IMR-90 (cell line): ENCODE measurements at places on chromosomes 1 and 21. TPM values are rescaled to one million over a fixed set of nuclear protein-coding genes. Genes with fewer than 3 reads are reported as not detected.

- no peak for DNase-seq
Observed at GRCh38 chr1:181777812-181778211, 283.7 kb downstream of the ZNF648 start.

DNA sequence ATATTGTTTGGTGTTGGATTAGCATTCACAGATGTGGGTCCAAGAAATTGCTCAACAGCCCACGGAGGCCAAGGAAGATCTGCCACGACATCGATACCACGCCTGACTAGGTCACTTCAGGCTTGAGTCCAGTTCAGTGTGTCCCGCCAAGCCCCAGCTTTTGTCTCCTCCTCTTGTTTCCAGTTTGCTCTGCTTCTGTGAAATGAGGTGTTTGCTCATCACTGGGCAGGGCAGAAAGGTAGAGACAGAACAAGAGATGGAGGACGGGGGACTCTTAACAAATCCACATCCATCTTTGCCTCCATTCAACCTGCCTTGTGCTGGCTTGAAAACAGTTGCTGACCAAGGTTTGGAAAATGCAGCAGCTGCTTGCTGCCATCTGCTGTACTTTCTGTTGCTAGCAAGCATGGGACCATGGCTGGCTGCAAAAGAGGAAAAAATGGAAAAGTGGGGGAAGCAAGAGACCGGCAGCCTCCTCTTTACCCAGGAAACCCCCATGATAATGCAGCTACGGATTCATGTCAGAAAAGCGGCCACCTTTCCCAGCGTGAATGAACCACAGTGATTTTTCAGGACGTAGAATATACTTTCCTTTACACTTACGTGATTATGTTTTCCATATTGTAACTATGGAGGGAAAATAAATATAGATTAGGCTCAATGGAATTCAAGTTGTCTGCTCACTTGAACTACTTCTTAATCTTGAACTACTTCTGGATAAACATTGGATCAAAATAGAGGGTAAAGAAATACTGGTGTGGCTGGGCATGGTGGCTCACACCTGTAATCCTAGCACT is 80.2 kb upstream of the GREM2 start:
- H3K4me3 ChIP-seq = no peak overlapping the region
- no peaks in the 10 kb centered on the region for H3K36me3 ChIP-seq
- H3K27ac ChIP-seq = peak overlapping the region; percentile 13
- H3K27me3 ChIP-seq = no peaks in the 10 kb centered on the region; the same call in 1 of the 2 replicates
- peaks cover 8% of the 10 kb centered on the region for H3K4me1 ChIP-seq

DNA sequence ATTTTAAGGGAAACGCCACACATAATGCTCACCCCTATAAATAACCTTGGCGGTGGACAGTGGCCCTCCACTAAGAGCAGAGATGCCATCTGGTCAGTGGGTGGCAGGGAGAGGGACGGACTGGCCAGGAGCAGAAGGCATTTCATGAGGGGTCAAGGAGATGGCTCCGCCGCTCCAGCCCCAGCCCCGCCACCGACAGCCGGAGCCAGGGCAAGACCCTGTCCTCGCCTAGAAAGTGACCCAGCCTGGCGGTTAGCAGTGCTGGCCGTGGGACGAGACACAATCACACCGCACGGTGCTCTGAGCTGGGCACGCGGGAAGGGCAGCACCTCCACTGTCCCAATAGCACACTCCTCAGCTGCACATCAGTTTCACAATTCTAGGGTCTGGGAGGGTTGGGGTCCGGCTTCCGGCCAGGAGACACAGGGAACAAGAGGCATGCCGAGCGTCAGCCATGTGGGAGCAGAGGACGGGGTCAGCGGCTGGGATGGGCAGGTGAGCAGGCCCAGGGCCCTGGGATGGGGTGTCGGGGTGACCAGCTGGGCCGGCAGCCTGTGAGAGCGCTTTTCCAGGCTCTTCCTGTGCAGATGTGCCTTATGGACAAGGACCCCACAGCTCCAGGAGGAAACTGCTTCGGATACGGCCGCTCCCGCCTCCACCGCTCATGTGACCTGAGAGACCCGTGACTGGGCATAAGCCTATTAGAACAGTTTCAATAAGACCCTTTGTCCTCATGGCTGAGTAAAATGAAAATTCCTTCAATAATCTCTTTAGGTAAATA is 5.7 kb downstream of the SLC19A1 start:
- peaks cover 6% of the 10 kb centered on the region for H3K36me3 ChIP-seq
- no peak for DNase-seq
- H3K27ac ChIP-seq = no peak overlapping the region
- H3K4me3 ChIP-seq = no peak overlapping the region
- no peaks in the 10 kb centered on the region for H3K27me3 ChIP-seq
- peaks cover 6% of the 10 kb centered on the region for H3K4me1 ChIP-seq

GRCh38 chr1:224457782-224458144 is 23.2 kb upstream of the WDR26 start:
- DNase-seq = no peak
- H3K36me3 ChIP-seq = no peaks in the 10 kb centered on the region
- no peaks in the 10 kb centered on the region for H3K27me3 ChIP-seq
- H3K4me3 ChIP-seq = no peak overlapping the region

DNA sequence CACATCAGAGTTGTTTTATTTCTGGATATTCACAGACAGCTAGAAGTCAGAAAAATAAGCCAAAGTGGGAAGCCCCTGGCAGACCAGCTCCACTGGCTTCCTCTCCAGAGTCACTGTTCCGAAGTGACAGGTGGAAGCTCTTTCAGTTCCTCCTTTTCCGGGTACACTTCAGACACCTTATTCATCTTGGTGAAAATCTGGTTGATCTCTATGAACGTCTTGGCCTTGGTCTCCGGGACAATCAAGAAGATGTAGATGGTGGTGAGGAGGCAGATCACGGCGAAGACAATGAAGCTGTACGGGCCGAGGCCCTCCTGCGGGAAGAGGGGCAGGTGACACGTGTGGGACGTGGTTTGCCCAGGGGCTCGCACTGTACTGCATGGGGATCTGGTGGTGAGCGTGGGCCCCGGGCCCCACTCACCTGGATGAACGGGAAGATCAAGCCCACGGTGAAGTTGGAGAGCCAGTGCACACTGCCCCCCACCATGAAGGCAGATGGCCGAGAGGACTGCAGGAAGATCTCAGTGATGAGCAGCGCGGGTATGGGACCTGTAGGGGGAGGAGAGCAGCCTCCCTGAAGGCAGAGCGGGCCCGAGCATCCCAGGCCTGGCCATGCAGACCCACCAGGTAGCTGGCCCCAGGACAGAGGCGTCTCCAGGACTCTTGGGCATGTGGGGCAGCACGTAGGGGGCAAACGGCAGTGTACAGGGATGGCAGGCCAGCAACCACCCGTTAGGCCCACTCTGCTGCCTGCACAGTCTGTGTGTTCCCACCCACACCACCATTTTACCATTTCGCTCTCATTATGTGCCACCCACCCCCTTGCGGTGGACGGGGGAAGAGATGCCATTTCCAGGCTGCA is 11.5 kb upstream of the SLC2A7 start:
- H3K27ac ChIP-seq = no peak overlapping the region
- no peaks in the 10 kb centered on the region for H3K4me1 ChIP-seq
- no peaks in the 10 kb centered on the region for H3K36me3 ChIP-seq
- peaks cover 50% of the 10 kb centered on the region for H3K27me3 ChIP-seq
- DNase-seq = no peak

DNA sequence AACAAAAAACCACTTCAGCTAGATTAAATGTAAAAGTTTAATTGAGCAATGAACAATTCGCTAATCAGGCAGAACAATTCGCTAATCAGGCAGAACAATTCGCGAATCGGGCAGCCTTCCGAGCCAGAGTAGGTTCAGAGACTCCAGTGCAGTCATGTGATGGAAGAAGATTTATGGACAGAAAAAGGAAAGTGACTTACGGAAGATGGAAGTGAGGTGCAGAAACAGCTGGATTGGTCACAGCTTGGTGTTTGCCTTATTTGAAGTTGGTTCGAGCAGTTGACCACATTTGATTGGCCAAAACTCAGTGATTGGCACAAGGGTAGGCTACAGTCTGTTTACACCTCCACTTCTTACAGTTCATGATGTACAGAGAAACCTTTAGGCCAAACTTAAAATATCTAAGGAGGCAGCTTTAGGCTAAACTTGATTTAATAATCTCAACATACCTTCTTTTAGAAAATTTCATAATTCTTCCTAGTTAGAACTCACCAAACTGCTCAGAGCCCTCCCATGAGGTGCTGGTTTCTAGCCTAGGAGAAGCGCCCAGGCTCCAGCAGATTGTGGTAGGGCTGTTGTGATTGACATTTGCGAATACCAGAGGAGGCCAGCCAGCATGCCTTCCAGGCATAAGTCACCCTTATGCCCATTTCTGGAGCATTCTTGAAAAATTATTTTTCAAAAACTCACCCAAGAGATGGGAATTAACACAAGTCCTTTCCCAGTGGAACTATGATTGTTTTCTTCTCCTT is 22.8 kb upstream of the KCNC4 start:
- H3K4me3 ChIP-seq = no peak overlapping the region
- H3K27ac ChIP-seq = no peak overlapping the region
- H3K27me3 ChIP-seq = peaks cover 27% of the 10 kb centered on the region
- DNase-seq = no peak

DNA sequence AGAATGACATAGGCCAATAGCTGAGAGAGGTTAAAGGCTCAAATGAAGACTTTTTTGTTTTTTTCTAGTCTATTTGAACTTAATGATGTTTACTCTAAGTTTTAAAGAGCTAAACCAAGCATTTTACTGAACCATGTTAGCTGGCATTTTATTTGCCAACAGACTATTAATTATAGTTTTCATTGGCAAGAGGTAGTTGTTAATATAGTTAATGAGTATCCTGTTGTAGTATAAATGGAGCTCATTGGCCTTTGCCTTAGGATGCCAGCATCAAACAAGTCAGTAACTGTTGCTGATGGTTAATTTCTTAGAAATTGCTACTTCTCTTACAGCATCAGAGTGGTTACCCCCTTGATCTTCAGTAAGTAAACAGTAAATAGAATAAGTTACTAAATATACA is 339.0 kb upstream of the B3GALT2 start:
- no peak overlapping the region for H3K27ac ChIP-seq
- no peaks in the 10 kb centered on the region for H3K27me3 ChIP-seq

GRCh38 chr1:9841460-9841859 is 17.7 kb upstream of the CLSTN1 start:
- H3K27ac ChIP-seq = no peak overlapping the region
- no peaks in the 10 kb centered on the region for H3K36me3 ChIP-seq
- no peak overlapping the region for H3K4me3 ChIP-seq
- H3K27me3 ChIP-seq = no peaks in the 10 kb centered on the region; the same call in 1 of the 2 replicates
- peaks cover 2% of the 10 kb centered on the region; the same call in 1 of the 2 replicates for H3K4me1 ChIP-seq

GRCh38 chr1:202643397-202644218 is 66.6 kb downstream of the SYT2 start:
- H3K36me3 ChIP-seq = no peaks in the 10 kb centered on the region
- H3K27ac ChIP-seq = no peak overlapping the region
- H3K27me3 ChIP-seq = peaks cover 69% of the 10 kb centered on the region
- DNase-seq = no peak
- H3K4me1 ChIP-seq = peaks cover 11% of the 10 kb centered on the region; the same call in 1 of the 2 replicates
- peak overlapping the region; percentile 10; the same call in 1 of the 2 replicates for H3K4me3 ChIP-seq

DNA sequence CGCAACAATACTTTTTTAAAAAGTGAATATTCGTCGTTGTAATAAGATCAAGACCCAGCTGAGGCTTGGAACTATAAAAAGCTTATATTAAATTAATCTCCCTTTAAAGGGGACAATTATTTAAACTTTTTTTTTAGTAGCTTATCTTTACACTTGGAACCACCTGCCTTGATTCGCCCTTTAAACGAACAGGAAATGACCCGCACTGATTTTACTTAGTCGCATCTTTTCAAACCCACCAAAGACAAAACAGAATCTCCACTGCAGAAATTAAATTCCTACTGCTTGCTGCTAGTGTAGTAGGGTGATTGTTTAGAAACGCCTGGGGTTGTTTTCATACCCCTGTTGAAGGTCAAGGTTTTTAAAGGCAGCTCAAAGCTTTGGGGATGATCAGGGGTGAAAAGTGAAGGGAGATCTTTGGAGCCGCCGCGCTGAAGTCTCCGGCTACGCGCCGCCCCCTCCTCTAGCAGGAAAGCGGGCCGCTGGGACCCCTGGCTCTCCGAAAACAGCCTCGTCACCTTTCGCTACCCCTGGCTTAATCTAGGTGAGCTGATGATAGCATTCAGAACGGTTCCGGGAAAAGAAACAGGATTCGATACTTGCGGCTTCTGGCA is 163.4 kb downstream of the RUNX1 start:
- H3K36me3 ChIP-seq = peaks cover 4% of the 10 kb centered on the region; the same call in 1 of the 2 replicates
- H3K27me3 ChIP-seq = no peaks in the 10 kb centered on the region
- H3K4me1 ChIP-seq = no peaks in the 10 kb centered on the region; the same call in 1 of the 2 replicates
- DNase-seq = no peak

The RIMS3 gene
- 0.28 and 0.36 TPM in 2 replicates for total RNA-seq

The B4GALT3 gene
- 11.4 and 19.9 TPM in 2 replicates for total RNA-seq
